Activated effector memory CD4-positive, alpha-beta T cell treated with anti-CD3 and anti-CD28 coated beads, Interleukin-2, amount 50 U/mL, for 16 hours (primary cell): ENCODE measurements at places on chromosomes 11 and 22.

- peak; percentile 88 for DNase-seq
These were observed 11.8 kb upstream of the UVRAG start for GRCh38 chr11:75802913-75803820.

DNA sequence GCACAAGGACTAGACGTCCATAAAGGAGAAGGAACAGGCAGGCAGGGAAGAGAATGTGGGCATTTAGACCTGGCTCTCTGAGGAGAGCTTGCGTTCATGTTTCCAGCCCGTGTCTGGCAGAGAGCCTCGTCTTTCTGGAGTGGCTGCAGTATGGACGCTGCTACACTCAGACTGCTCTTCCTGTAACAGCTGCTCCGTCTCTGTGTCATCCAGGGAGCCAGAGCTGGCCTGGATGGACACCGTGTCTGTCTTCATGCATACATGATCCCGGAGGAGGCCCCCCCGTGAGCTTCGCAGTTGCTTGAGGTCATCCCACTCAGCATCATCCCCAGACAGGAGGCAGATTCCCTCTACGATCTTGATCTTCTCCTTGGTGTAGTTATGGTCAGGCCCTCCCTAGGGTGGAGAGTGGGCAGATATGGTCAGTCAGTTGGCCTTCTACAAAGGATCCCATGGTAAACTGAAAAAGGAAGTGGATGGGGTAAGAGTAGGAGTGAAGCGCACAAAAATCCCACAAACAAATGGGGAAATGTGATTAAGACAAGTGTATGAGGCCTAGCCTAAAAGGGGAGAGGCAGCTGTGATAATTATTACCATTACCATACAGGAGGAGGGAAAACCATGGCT lies 13.0 kb upstream of the CKAP5 start:
- DNase-seq = no peak

- DNase-seq = no peak
These were observed 277.6 kb upstream of the SYN3 start for GRCh38 chr22:33335611-33336279.

DNA sequence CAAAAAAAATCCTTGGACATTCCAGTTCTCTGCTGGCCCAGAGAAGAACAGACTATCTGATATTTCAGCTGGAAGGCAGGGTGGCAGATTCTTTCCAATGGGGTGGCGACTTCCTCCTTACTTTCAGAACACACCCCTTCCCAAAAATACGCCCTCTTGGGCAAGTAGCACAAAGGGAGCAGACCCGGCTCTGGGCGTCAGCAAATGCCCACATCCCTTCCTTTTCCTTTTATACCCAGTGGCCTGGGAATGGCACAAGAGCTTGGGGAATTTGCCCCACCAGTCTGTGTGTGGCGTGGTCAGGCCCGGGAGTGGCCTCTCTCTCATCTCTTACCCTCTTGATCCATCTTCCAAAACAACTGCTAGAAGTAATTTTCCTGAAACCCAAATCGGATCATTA lies 33.0 kb upstream of the NUP160 start:
- no peak for DNase-seq

DNA sequence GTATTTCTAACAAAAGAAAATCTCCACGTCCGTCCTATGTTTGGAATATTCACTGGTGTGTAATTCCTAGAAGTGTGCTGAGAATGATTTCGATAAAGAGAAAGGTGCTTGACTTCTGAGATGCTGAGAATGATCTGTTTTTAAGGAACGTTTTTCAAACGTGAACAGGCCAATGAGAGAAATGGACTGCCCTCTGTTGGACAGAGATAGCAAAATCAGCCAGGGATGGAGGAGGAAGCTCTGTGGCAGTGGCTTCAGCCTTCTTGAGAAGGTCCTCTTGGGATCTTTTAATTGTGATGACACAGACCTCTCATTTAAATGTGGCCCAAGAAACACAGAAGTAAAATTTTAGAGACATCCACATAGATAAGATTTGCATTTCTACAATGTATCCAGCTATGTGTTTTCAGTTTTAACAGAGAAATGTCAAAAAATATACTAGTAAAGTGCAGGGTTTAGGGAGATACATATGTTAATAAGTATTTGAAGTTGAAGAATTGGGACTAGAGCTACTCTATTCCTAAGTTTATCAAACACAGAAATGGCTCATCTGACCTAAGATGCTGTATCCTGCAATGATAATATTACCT lies 84.0 kb upstream of the RCN1 start:
- no peak for DNase-seq

- DNase-seq = no peak
These were observed 14.5 kb upstream of the POGLUT3 start for GRCh38 chr11:108512708-108513107.

- DNase-seq = no peak
These were observed 31.5 kb downstream of the C22orf31 start for GRCh38 chr22:29030016-29030617.

DNA sequence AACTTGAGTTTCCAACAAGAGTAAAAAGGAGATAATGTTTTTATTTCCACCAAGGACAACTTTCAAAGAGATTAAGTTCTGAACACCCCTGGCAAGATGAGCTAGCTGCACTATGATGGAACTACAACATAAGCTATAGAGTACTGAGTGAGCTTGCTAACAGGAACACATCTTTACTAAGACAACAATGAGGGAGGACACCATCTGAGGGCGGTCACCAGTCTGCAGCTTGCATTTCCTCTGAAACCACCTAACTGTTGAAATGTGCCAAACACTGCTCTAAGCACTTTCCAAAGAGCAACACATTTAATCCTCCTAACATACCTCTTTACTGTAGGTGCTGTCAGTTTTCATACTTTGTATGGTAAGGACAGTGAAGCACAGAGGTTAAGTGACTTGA lies 68.4 kb downstream of the TCF20 start:
- peak; percentile 74 for DNase-seq

GRCh38 chr11:66418168-66418985 lies 2.5 kb upstream of the NPAS4 start:
- DNase-seq = peak; percentile 84

DNA sequence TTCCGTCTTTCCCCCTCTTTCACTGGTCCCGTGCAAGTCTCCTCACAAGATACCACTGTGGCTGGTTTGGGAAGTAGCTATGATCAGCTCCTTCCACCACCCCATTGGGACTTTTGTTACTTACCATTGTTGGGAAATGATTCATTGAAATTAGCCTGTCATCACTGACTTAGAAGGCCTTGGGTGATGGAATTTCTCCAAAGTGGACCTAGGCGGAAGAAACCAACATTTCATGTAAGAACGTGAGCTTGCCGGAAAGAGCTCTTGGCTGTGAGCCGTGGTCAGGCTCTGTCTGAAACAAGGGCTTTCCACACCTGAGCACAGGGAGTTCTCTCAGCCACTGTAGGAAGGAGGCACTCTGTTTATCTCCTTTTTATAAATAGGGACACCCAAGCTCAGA lies 23.5 kb upstream of the CRYBB3 start:
- no peak for DNase-seq

GRCh38 chr22:36433318-36434231 lies 45.8 kb upstream of the MYH9 start:
- DNase-seq = no peak

DNA sequence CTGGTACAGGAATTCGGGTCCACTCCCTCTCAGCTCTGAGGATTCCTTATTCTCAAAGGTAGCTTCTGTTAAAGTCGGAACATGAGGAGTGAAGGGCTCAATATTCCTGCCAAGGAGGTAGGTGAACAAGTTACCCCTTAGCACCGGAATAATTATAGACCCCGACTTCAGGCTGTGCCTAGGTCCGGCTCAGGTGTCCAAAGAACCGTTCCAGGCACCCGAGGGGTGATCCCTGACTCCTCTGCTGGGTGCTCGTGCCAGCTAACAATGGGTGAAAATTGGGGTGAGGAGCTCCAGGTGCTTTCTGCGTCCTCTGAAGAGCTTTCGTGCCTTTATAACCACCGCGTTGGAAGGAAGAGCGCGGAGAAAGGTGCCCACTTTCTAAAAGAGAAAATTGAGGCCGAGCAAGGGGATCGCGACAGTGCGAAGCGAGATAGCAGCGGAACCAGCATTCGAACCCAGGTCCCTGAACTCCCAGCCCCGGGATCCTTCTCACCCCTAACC lies 393 bp downstream of the CYB561A3 start:
- DNase-seq = no peak

DNA sequence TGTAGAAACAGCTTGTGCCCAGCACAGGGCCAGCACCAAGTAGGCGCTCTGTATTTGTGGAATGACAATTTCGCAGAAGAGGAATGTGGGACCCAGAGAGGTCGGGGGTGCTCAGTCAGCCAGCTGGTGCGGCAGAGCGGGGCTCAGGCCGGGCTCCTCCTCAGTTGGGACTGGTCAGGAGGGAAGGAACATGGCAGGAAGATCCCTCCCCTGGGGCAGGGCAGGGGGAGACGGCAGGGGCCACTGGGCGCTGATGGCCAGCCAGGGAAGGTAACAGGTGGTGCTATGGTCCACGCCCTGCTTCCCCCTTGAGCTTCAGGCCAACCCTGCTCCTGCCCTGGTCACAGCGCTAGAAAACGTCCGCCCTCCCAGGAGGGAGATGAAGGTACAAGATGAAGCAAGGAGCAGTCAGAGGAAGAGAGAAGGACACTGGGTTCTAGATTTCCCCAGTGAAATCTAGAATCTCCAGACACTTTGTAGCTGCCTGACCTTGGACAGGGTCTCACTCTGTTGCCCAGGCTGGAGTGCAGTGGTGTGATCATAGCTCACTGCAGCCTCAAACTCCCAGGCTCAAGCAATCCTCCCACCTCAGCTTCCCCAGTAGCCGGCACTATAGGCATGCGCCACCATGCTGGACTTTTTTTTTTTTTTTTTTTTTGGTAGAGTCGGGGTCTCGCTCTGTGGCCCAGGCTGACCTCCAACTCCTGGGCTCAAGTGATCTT lies 13.5 kb upstream of the SPI1 start:
- DNase-seq = no peak

DNA sequence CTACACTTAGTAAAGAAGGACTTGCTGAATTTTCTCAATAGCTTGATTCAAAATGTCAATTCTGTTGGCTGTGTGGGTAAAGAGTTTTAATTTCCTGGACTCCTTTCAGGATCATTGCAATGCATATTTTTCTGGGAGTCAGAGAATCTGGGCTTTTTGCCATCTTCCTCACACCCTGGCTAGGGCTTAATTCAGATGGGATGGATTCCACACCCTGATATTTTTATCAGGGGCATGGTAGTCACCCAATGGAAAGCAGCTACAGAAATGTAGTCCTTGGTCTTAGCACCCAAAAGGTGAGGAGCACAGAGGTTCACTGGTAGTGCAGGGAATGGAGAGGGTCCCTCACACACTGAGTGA lies 79.3 kb downstream of the SGSM3 start:
- no peak for DNase-seq

- DNase-seq = peak; percentile 81
These were observed 8.4 kb upstream of the CCKBR start for GRCh38 chr11:6251120-6251733.

DNA sequence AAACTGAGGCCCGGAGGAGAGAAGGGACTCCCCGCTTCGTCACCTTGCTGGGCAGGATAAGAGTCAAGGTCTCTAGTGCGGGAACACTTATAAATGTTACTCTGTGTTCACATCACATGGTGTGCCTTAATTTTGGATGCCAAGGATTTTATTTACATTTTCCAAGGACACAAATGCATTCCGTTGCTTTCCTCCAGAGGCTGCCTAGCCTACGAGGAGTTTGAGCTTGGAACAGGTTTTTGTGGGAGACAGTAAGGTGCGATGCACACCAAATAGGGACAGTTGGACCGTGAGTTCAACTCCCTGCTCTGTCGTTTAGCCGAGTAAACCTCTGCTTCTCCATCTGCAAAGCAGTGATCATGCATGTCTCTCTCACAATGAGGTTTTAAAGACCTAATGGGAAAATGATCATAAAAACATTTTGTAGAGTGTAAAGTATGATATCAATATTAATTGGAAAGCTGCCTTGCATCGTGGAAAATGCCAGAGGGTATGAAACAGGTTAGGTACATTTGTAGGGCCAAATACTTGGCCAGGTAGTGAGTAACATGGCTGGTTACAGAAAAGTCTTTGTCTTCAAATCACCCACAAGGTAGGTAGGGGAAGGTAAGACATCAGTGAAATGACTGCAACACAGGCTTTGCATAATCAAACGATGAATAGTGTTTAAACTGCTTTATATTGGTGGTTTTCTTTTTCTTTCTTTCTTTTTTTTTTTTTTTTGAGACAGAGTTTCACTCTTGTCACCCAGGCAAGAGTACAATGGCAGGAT lies 61.8 kb downstream of the ST3GAL4 start:
- no peak for DNase-seq

- DNase-seq = no peak
These were observed 161.6 kb downstream of the NAV2 start for GRCh38 chr11:19874266-19874665.

DNA sequence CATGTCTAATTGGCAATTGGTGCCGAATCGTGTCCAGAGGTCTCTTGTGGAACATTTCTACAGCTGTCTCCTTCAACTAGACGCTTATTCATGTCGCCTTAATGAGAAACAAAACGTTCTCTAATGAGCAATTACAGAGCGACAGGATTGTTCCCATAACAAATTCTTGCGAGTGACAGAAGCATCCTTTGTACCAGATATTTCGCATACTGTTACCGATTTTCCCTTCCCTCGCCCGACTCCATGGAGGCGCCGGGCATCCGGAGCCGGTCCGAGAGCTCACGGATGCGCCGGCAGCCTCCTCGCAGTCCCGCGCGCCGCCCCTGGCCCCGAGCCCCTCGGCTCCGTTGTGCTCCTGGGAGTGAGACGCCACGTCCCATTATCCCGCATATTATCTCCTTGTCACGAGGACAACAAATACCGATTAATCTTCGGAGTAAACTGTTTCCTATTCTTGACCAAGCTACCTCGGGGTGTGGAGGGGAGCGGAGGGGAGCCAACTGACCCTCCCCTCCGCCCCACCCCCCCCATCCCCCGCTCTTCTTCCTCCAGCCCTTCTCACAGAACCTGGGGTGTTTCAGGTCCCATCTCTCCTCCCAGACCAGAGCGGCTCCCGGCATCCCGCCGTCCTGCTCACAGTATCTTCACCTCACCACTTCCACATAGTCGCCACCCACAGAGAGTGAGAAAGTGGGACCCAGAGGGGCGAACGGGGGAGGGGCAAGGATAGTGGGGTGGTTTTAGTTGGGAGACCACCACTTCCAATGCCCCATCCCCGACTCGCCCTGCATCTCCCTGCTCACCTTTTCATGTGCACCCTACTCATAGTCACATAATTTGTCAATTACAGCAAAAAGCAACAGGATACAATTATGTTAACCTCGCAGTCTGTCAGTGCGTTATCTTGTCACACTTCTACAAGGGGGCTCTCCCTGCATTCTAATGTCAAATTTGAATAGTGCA lies 11.4 kb downstream of the PAX6 start:
- no peak for DNase-seq

- no peak for DNase-seq
These were observed 32.2 kb upstream of the TRIM29 start for GRCh38 chr11:120169981-120170698.

DNA sequence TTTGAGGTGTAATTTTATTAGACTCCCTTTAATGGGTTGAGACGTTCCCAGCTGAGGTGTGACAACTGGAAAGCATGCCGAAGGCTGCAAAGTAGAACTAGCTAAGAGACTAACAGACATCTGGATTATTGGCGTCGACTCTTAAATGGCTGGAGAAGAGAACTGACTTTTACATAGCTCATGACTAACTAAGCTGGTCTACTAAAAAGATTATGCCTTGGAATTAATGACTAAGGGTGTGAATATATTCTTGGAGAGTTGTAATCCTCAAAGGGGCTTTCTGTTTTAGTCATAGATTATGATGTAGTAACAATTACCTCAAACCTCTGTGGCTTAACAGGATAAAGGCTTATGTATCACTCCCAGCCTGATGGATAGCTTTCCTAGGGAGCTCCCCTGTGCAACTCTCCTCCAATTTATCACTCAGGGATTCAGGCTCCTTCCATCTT lies 39.5 kb upstream of the SLC5A12 start:
- DNase-seq = no peak
